ENCODE measurements at places on chromosomes 5 and 9.

GRCh38 chr9:134600836-134601638 is 40.6 kb upstream of the COL5A1 start:
- no peak for DNase-seq

GRCh38 chr5:81268521-81269196 is 32.7 kb upstream of the ZCCHC9 start:
- DNase-seq = peak; percentile 20

GRCh38 chr9:137756045-137756744 is 121.4 kb upstream of the CACNA1B start:
- DNase-seq = no peak

DNA sequence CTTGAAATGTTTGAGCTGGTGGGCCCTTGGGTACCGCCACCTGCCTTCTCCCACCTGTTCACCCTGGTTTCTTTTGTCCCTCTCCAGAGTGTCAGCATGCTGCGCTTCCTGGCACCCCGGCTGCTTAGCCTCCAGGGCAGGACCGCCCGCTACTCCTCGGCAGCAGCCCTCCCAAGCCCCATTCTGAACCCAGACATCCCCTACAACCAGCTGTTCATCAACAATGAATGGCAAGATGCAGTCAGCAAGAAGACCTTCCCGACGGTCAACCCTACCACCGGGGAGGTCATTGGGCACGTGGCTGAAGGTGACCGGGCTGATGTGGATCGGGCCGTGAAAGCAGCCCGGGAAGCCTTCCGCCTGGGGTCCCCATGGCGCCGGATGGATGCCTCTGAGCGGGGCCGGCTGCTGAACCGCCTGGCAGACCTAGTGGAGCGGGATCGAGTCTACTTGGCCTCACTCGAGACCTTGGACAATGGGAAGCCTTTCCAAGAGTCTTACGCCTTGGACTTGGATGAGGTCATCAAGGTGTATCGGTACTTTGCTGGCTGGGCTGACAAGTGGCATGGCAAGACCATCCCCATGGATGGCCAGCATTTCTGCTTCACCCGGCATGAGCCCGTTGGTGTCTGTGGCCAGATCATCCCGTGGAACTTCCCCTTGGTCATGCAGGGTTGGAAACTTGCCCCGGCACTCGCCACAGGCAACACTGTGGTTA is 3.3 kb downstream of the ALDH1B1 start:
- no peak for DNase-seq
